ENCODE measurements at places on chromosomes 16 and 17.

- DNase-seq: no peak
These were observed 22.1 kb downstream of the MYH4 start for GRCh38 chr17:10447026-10447931.

GRCh38 chr17:29624586-29624985 lies 1.9 kb upstream of the CORO6 start:
- no peak for DNase-seq

DNA sequence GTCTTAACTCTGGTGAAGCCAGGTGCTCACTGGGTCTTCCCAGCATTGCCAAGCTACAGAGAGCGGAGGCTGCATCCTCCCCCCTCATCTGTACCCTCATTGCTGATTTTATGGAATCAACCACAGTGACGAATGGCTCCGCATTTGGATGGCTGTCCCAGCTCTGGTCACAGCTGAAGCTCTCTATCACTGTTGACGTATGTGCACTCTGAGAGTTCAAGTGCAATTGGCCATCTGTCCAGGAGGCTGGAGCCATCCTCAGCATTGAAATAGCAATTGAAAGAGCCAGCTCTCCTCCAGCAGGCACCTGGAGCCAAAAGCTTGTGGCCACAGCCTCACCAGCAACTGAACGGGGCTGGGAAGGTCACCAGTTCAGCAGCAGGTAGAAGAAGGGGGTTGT lies 494.1 kb downstream of the TMEM114 start:
- no peak for DNase-seq

DNA sequence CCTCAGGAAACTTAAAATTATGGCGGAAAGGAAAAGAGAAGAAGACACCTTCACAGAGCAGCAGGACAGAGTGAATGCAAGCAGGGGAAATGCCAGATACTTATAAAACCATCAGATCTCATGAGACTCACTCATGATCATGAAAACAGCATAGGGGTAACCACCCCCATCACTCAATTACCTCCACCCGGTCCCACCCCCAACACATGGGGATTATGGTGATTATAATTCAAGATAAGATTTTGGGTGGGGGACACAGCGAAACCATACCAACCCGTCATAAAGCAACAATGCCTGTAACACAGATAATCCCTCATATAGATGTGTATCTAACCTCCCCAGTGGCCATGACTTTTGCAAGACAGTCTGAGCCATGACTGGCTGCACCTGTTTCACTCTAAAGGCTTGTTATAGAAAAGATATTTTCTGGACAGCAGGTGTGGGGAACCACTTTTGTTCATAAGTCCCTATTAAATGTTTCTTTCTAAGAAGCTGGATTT lies 7.0 kb upstream of the GSDMA start:
- DNase-seq: no peak

DNA sequence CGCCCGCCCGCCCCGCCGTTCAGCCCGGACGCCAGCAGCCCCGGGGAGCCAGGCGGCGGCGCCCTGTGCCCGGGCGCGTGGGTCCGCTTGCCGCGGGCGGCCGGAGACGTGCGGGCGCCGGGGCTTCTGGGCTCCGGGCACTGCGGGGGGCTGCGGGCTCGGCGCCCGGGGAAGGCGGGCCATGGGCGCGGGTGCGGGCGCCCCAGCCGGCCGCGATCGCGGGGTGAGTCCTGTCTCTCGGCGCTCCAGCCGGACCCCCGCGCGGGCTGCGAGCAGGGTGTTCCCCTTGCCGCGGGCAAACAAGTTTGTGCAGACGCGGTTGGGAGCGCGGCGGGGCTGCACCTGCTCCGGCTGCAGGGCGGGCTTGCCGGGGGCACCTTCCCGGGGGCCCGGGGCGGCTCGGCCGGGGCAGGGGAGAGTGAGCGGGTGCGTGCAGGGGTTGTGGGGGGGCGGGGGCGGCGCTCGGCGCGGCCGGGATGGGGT lies 292 bp downstream of the WSCD1 start:
- no peak for DNase-seq
